T follicular helper cell (primary cell): ENCODE measurements at places on chromosomes 7 and 10.

DNA sequence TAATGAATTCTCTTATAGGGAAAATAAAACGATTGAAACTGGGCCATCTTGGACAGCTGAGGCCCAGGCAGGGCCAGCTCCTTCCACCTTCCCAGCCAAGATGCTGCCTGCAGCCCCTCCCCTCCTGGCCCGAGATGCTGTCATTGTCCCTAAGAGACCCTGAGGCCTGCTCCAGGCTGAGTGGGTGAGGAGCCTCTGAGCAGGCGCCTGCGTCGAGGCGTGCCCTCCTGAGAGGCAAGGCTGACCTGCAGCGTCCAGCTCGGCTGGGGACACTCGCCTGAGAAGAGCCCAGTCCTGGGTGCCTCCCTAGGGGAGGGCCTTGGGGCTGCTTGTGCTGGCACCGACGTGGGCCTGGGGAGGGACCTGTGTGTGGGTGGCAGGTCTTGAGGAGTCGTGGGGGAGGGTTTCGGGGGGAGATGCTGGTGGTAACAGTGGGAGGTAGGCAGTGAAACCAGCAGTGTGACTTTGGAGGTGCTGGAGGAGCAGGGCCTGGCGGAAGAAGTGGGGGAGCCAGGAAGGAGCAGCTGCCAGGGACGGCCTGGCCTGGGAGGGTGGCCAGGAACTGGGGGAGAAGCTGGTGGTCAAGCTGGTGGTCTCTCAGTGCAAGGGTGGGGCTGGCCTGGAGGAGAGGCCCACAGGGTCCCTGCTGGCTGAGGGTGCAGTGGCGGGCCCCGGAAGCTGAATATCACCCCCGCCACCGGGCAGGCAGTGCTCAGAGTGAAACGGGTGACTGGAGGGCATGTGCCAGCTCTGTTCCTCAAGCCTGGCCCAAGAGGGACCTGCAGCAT lies 7.9 kb downstream of the GPR146 start:
- no peak for DNase-seq

DNA sequence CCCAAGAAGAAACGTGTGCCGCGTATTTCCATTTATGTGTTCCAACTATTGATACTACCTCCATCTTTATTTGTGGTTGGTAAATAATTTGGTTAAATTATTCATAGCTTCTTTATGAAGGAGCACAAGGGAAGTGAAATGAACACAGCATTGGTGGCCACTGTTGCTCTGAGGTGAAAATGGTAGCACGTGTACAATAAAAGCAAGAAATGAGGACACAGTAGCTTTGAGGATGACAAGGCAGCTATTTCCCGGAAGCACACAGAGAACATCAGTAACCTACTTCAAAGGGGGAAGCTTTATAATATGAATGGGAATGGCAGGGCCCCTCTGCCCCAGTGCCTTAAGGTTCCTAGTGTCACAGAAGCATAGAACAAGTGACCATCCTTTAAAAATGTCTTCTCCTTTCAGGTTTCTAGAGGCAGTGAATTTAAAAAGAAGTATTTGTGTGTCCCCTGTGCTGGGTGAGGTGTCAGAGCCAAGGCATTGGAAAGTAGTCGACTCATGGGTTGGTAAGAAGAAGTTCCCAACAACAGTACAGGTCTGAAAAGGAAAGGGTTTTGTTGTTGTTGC lies 78.8 kb downstream of the SGMS1 start:
- no peak for DNase-seq

GRCh38 chr10:131195116-131195515 lies 116.4 kb downstream of the TCERG1L start:
- no peak for DNase-seq

DNA sequence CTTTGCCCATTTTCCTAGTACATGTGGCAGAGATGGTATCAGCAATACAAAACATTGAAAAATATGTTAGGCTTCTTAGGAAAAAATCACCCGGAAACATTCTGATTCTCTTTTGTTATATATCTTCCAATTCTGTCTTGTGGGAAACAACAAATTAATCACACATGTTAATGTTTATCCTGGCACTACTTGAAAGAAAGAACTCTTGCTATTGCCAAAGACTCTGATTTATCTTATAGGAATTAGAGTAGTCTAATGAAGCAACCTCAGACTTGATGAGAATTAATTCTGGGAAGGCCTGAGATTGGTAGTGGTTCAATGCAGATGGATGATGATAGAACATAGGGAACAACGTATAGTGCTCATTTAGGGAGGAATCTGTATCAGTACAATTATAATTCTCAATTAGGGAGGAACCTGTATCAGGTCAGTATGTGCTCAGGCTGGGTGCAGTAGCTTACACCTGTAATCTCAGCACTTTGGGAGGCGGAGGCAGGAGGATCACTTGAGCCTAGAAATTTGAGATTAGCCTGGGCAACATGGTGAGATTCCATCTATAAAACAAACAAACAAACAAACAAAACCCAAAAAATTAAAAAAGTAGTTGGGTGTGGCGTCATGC lies 50.7 kb downstream of the TAS2R16 start:
- DNase-seq = no peak

DNA sequence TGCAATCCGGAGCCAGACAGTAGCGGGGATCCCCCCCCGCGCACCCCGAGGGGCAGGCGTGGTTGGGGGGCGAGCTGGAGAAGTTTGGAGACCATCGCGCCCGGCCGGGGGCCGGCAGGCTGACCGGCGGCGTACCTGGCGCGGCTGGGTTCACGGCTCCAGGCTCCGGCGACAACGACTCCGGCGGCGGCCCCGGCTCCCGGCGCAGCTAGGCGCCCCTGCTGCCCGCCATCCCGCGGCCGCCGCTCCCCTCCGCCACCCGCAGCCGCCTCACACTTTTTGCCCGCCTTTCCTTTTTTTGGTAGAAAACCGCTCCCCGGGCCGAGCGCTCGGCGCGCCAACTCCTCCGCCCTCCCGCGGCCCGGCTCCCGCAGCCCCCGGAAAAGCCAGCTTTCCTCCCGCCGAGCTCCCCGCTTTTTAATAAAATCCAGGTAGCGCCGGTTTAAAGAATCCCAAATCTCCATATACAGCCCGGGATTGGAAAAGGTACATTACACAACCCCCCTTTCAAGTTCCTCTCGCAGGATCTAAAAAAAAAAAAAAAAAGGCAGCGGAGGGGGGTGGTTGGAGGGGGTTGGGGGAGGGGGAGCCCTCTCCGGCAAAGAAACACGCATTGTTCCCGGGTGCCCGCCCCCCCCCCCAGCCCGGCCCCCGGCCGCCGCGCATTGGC lies at the start of gene TNRC18:
TNRC18 (minus strand) TSS at position 529 of the 670 bp plus-strand sequence. CDS start 2,588 bp downstream, outside the sequence.
- DNase-seq = no peak

GRCh38 chr10:19970256-19970655 lies 154.0 kb downstream of the PLXDC2 start:
- DNase-seq = no peak
